ENCODE measurements at places on chromosomes 16 and 17. TPM values are rescaled to one million over a fixed set of nuclear protein-coding genes. Genes with fewer than 3 reads are reported as not detected.
A peak's percentile ranks its signal among the peaks of the same experiment; 100 is the strongest.

DNA sequence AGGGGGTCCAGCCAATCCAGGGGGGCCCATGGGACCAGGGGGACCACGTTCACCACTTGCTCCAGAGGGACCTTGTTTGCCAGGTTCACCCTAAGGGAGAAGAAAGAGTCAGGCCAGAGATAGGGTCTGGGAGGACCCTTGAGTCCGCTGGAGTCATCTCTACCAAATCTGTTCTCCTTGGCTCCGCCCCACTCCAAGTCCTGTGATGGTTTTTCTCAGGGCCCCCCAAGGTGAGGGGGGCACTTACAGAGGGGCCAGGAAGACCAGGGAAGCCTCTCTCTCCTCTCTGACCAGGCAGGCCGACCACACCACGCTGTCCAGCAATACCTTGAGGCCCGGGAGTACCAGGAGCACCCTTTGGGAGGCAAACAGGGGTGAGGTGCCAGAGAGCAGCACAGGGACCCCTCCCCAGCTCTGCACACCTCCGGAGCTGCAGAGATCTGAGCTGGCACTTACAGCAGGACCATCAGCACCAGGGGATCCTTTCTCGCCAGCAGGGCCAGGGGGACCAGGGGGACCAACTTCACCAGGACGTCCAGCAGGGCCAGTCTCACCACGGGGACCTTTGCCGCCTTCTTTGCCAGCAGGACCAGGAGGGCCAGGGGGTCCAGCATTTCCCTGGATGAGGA is 12.4 kb downstream of the COL1A1 start:
- no peak overlapping the region for H3K4me3 ChIP-seq
- H3K27me3 ChIP-seq, result no peaks in the 10 kb centered on the region
- DNase-seq, result no peak
- no peaks in the 10 kb centered on the region for H3K4me1 ChIP-seq
- no peak overlapping the region for H3K27ac ChIP-seq

DNA sequence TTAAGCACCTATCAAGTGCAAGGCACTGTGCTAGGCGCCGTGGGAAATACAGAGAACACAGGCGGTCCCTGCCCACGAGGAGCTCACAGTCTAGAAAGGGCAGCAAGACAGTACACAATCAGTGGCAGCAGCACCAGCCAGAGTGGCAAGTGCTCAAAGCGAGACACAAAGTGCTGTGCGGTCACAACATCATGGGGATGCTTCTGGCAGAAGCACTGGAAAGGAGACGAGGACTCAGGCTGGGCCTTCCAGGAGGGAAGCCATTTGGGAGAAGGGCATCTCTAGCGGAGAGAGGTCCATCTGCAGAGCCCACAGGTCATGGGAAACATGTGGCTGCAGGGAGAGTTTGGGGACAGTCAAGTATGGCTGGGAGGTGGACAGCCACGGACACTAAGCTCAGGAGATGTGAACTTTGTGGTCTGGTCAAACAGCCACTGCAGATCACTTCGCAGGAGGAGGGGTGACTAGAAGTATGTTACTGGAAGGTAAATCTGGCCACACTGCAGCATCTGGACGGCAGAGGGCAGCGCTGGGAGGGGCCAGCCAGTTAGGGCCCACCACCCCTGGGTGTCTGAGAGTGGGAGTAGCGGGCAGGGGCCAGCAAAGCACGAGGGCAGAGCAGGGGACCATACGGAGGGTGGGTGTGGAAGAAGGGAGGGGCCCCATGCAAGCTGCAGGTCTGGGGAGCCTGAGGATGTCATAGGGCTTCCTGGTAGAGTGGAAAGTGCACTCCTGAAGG is 71.1 kb downstream of the N4BP1 start:
- no peak for DNase-seq
- H3K4me1 ChIP-seq, result peaks cover 31% of the 10 kb centered on the region
- H3K4me3 ChIP-seq, result no peak overlapping the region
- H3K27ac ChIP-seq, result peak overlapping the region; percentile 80
- peaks cover 27% of the 10 kb centered on the region for H3K36me3 ChIP-seq
- no peaks in the 10 kb centered on the region for H3K27me3 ChIP-seq

DNA sequence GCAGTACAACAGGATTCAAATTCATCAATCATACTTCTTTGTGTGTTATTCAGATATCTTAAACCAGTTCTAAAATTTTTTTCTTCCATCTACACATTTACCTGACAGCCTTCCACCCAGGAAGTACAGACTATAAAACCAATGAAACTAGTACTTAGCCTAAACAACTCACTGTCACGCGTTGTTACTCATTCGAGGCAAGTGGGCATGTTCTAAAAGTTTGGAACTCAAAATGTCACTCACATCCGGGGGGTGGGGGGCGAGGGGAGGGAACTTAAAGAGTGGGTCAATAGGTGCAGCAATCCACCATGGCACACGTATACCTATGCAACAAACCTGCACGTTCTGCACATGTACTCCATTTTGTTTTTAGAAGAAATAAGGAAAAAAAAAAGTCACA is 90.4 kb upstream of the PLEKHM1 start:
- H3K27me3 ChIP-seq, result no peaks in the 10 kb centered on the region
- H3K4me3 ChIP-seq, result no peak overlapping the region
- H3K4me1 ChIP-seq, result peaks cover 21% of the 10 kb centered on the region
- no peak overlapping the region for H3K27ac ChIP-seq

- DNase-seq, result no peak
- H3K27ac ChIP-seq, result no peak overlapping the region
- no peaks in the 10 kb centered on the region for H3K4me1 ChIP-seq
- H3K36me3 ChIP-seq, result no peaks in the 10 kb centered on the region
- no peaks in the 10 kb centered on the region for H3K27me3 ChIP-seq
Observed at GRCh38 chr16:16907089-16907488, 528.1 kb downstream of the NPIPA7 start.

DNA sequence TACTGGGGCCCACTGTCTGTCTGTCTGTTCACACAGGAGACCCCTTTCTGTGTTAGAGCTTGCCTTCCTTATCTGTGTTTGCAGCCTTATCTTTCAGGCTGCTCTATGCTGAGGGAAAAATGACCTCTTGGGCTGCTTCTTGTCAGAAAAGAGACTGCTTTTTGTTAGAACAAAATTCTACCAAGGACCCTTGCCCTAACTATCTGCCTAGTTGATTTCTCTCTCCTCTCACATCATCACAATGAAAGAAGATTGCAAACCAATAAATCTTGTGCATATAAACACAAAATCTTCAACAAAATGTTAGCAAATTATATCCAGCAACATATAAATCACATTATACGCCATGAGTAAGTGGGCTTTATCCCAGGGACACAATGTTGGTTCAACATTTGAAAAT is 1117.7 kb downstream of the CDH11 start:
- H3K36me3 ChIP-seq, result no peaks in the 10 kb centered on the region
- H3K27ac ChIP-seq, result no peak overlapping the region
- H3K27me3 ChIP-seq, result no peaks in the 10 kb centered on the region

DNA sequence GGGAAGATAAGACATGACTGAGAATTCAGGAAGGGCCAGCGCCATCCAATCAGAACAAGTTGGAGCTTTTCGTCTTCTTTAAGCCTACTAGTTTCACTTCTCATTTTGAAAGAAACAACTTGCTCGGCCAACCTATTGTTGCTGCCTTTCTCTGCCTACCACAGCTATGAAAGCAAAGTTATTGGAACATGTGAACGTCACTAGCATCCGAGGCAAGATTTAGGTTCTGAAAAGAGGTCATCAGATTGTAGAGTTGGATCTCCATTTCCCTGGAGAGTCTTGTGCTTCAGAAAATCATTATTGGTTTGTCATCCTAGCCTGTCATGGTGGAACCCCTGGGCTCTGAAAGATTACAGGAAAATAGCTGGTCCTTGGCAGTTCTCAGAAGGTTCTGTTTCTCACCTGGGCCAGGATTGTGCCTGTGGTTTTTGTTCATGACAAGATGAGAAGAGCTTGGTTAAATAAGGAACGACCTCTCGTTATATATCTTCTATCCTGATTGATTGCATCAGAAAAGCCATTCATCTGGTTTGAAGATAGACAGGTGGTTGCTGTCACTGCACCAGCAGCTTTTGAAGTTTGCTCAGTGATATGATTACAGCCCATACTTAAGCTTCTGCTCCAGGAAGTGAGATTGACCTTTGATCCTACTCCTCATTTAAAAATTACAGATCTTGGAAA is 25.3 kb downstream of the CDH13 start:
- H3K4me1 ChIP-seq, result no peaks in the 10 kb centered on the region
- no peak overlapping the region for H3K4me3 ChIP-seq
- no peaks in the 10 kb centered on the region for H3K27me3 ChIP-seq

GRCh38 chr17:19342611-19343255 is 19.8 kb downstream of the B9D1 start:
- H3K4me3 ChIP-seq, result no peak overlapping the region
- peak; percentile 13 for DNase-seq
- no peaks in the 10 kb centered on the region for H3K36me3 ChIP-seq
- peaks cover 31% of the 10 kb centered on the region for H3K4me1 ChIP-seq

GRCh38 chr16:4525069-4525468 is 13.5 kb downstream of the CDIP1 start:
- no peak overlapping the region for H3K27ac ChIP-seq
- no peak overlapping the region for H3K4me3 ChIP-seq
- H3K36me3 ChIP-seq, result no peaks in the 10 kb centered on the region
- no peaks in the 10 kb centered on the region for H3K27me3 ChIP-seq
- peaks cover 5% of the 10 kb centered on the region for H3K4me1 ChIP-seq

DNA sequence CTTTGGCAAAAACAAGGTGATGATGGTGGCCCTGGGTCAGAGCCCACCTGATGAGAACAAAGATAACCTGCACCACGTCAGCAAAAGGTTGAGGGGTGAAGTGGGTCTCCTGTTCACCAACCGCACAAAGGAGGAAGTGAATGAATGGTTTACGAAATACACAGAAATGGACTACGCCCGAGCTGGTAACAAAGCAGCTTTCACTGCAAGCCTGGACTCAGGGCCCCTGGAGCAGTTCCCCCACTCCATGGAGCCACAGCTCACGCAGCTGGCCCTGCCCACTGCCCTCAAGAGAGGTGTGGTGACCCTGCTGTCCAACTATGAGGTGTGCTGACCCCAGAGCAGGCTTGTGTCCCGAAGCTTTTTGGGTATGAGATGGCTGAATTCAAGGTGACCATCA is 29.7 kb upstream of the DLX4 start:
- H3K27ac ChIP-seq, result no peak overlapping the region
- no peaks in the 10 kb centered on the region for H3K4me1 ChIP-seq
- no peaks in the 10 kb centered on the region for H3K27me3 ChIP-seq
- H3K36me3 ChIP-seq, result no peaks in the 10 kb centered on the region

GRCh38 chr16:67989322-67990017 is 9.2 kb upstream of the DPEP3 start:
- H3K4me3 ChIP-seq, result no peak overlapping the region
- H3K36me3 ChIP-seq, result no peaks in the 10 kb centered on the region
- H3K27me3 ChIP-seq, result no peaks in the 10 kb centered on the region

The SCNN1B gene
- total RNA-seq, result not detected

The KRT27 gene
- not detected for total RNA-seq

The CFDP1 gene
- 40.6 TPM for total RNA-seq

The SEPTIN1 gene
- total RNA-seq, result 4.8 TPM

The TBC1D3K gene
- total RNA-seq, result not detected

The SARM1 gene
- 37.0 TPM for total RNA-seq

The TMIGD1 gene
- total RNA-seq, result not detected

The KRTAP17-1 gene
- not detected for total RNA-seq

The MGAT5B gene
- 0.32 TPM for total RNA-seq

The GPR139 gene
- total RNA-seq, result not detected

The ZFHX3 gene
- 22.5 TPM for total RNA-seq

The CACNG4 gene
- total RNA-seq, result 0.11 TPM

The PRSS53 gene
- 1.8 TPM for total RNA-seq

The ALOX15 gene
- not detected for total RNA-seq

Data from adrenal gland (tissue), 19 donors.